ENCODE measurements at places on chromosomes 6 and 20.
A peak's percentile ranks its signal among the peaks of the same experiment; 100 is the strongest.

DNA sequence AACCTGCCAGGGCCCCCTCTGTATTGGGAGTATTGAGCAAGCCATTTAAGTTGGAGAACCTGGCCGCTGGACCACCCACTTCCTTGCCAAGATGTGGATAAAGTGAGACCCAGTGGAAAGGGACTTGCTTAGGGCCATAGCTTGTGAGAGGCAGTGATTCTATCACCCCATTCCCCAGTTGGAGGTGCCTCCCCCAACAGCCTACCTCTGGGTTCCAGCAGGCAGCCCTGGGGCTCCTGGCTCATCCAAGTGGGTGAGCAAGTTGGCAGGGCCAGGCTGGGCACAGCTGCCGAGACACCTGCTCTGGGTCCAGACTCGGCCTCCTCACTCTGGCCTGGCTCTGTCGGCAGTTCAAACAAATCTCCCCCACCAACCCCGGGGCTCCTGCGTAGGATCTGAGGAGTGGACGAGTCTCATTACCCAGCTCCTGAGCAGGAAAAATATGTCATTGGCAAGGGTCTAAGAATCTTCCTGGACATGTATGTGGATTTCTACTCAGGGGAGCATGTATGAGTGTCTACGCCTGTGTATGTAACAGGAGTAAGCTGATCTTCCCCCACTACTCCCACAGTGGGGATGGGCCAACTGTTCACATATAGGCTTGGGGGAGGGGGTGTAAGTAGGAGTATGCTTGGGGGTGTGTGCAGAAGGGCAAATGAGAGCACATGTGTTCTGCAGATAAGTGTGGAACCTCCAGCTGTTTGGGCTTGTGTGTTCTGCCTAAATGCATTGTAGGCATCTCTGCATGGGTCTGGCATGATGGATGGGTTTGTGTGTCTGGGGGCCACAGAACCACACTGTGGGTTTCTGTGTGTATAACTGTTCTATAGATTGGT is 1.9 kb downstream of the ID1 start:
- DNase-seq, result no peak

- DNase-seq, result no peak
These were observed 86.9 kb downstream of the KIF6 start for GRCh38 chr6:39638126-39638822.

- DNase-seq, result peak; percentile 93
These were observed 142.9 kb upstream of the OLIG3 start for GRCh38 chr6:137637121-137637520.

DNA sequence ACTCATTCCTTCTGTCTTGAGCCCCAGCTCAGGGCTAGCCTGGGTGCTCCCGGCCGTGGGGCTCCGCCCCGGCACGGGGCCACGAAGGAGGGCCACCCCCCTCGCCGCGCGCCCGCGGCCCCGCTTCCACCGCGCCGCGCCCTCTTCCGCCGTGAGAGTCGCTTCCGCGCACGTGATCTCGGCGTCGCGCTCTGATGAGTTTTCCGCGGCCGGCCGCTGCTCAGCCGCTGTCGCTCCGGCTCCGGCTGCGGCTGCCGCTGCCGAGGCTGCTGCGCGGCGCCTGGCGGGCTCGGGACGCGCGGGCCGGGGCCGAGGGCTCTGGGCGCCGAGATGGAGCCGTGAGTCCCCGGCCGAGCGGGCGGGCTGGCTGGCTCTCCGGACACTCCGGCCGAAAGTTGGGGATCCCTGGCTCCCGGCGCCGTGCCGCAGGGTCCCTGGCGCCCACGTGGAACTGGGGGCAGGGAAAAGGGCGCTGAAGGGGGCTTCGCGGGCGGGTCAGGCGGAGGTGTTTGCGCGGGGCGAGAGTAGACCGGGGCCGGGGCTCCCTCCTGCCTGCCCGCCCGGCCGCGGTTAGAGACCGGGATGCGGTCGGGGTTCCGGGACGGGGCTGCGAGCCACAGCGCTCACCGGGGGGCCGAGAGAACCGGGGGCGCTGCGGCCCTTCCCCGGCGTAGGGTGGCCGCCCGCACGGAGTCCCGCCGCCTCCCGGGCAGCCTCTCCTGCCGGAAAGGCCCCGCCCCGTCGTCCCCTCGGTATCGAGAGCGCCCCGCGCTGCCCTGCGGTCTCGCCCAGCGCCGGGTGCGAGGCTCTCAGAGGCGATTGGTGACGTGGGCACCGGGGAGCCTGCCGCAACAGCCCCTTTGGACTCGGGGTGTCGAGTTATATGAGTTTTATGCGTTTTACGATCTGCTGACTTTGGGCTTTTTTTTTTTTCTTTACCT is at the start of gene TMEM181:
Gene TMEM181, plus strand, starts transcription at position 197 of the 941 bp plus-strand sequence. Its CDS starts 134 bp downstream, at position 331.
- peak; percentile 81 for DNase-seq

Data from ACHN (cell line).